ENCODE measurements at places on chromosomes 7 and 10.

- DNase-seq: no peak
These were observed 734 bp downstream of the ABCB4 start for GRCh38 chr7:87474533-87475358.

- DNase-seq: no peak
These were observed 129.1 kb upstream of the CHST15 start for GRCh38 chr10:124222318-124222987.

DNA sequence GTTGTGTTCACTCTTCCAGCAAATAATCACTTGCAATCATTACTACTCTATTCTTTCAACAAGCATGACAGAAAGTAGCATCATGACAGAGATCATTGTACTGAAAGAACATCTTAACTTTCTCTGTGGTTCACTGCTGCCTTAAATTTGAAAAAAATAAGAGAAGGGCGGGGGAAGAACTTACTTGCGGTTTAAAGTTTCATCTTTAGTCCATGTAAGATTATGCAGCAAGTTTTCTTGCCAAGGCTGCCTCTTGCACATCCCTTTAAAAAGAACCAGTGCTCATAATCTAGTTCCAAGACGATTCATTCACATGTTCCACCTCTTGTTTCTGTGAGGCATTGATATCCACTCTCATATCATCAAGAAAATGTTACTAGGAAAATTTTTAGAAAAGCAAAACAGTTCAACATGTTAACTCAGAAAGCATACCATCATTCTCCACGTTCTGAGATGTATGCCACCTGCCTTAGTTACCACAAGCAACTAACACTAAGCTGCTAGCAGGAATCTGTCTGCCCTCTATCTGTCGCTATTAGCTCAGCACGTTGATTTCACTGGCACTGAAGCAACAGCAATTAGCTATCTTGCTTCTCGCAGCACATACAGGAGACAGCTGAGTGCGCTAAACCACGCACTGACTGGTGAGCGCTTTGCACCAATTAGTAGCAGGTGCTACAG is at the start of gene PCDH15:
Gene PCDH15, minus strand, starts transcription at position 491 of the 681 bp plus-strand sequence. CDS start 136,969 bp downstream, outside the sequence.
- no peak for DNase-seq

GRCh38 chr10:16952610-16953009 is 135.4 kb upstream of the RSU1 start:
- no peak for DNase-seq

- no peak for DNase-seq
These were observed 275.2 kb downstream of the AUTS2 start for GRCh38 chr7:69873512-69873911.

- no peak for DNase-seq
These were observed 15.9 kb downstream of the RNF133 start for GRCh38 chr7:122682815-122683550.

GRCh38 chr7:39504963-39505362 is 61.2 kb upstream of the YAE1 start:
- no peak for DNase-seq

GRCh38 chr7:95781961-95782586 is 9.7 kb downstream of the DYNC1I1 start:
- DNase-seq: no peak

- no peak for DNase-seq
These were observed 78.3 kb downstream of the BICC1 start for GRCh38 chr10:58590924-58591323.

DNA sequence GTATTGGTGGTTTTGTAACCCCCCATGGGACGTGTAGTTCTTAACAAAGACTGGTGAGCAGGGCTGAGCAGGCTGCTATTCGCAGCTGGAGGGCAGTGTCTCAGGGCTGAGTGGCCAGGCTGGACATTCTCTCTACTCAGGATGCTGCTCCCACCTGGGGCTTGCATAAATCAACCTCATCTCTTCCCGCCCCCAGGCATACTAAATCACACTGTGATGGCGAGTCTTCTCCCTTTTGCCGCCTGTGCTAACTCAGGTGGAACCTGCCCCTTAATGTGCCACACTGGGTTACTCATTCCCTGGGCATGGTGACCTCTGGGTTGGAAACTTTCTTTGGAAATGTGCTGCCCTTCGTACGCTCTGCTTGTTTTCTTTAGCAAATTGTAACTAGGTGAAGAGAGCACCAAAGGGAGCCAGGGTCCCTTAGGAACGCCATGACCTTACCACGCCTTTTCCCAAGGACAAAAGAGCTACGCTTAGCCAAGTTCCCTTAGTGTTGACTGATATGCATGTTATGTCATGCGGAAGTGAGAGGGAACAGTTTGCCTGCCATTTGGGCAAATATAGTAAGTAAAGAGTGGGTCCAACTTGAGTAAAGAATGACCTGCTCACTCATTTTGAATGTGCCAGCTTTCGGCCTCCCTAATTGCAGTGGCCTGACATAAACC is 40.4 kb upstream of the COBL start:
- no peak for DNase-seq

- no peak for DNase-seq
These were observed 165.1 kb downstream of the SVIL start for GRCh38 chr10:29469481-29470354.

DNA sequence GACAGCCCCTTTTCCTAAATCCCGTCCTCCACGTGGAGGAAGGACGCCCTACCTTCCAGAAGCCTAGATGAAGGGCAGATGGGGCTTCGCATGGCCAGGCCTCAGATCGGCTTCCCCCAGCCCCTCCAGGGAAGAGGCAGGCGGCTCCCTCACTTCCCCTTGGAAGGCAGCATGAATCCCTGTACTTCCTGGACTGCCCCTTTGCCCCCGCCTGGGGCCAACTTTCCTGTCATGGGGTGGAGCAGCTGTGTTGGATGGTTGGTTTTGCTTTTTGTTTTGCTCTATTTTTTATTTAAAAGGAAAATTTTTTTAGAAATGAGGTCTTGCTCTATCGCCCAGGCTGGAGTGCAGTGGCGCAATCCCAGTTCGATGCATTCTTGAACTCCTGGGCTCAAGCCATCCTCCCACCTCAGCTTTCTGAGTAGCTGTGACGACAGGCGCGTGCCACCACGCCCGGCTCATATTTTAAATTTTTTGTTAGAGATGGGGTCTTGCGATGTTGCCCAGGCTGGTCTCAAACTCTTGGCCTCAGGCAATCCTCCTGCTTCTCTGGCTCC is 27.2 kb downstream of the GTF2IRD1 start:
- DNase-seq: no peak

- DNase-seq: no peak
These were observed 28.6 kb downstream of the RTKN2 start for GRCh38 chr10:62239994-62240393.

Measured in stimulated activated CD8-positive, alpha-beta memory T cell treated with anti-CD3 and anti-CD28 coated beads, Interleukin-7, amount 100 ng/mL, for 1 hour (primary cell).